ENCODE measurements at places on chromosomes 2 and 18. TPM values are rescaled to one million over a fixed set of nuclear protein-coding genes. Genes with fewer than 3 reads are reported as not detected.

MPP4 gene
- total RNA-seq, result not detected

SEPTIN2 gene
- 417 TPM for total RNA-seq

PSMA8 gene
- total RNA-seq, result 0.40 TPM

DSG2 gene
- total RNA-seq, result 61.3 TPM

FOSL2 gene
- 36.3 TPM for total RNA-seq

MZT2B gene
- total RNA-seq, result 222 TPM

GAD1 gene
- total RNA-seq, result 0.11 TPM

EVX2 gene
- not detected for total RNA-seq

- peak; percentile 78 for DNase-seq
- peak overlapping the region; percentile 70 for H3K27ac ChIP-seq
- H3K36me3 ChIP-seq, result peaks cover 3% of the 10 kb centered on the region
- H3K4me1 ChIP-seq, result peaks cover 48% of the 10 kb centered on the region
- no peaks in the 10 kb centered on the region for H3K27me3 ChIP-seq
- H3K4me3 ChIP-seq, result no peak overlapping the region
These were observed 89.2 kb downstream of the STPG4 start for GRCh38 chr2:47065771-47066380.

DNA sequence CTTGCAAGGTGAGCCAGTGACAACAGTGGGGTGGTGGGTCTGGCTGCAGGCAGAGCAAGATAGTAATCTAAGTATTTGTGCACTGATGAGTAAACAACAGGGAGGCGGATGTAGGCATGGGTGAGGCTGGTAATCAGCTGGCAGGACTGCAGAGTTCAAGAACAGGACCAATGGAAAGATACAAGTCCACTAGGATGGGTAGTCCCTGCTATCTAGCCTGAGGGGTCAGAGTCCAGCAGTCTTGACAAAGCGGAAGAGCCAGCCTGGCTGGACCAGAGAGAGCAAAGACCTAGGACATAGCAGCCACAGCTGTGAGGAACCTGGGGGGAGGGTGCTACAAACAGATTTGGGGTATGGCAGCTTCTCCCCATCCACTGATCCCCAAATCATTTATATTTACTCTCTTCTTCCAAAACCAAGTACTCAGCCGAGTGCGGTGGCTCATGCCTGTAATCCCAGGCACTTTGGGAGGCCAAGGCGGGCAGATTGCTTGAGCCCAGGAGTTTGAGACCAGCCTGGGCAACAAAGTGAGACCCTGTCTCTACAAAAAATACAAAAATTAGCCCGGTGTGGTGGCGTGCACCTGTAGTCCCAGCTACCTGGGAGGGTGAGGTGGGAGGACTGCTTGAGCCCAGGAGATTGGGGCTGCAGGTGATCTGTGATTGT, 25.9 kb downstream of the VIL1 start:
- no peaks in the 10 kb centered on the region for H3K36me3 ChIP-seq
- DNase-seq, result no peak
- H3K4me1 ChIP-seq, result no peaks in the 10 kb centered on the region
- H3K27me3 ChIP-seq, result no peaks in the 10 kb centered on the region

DNA sequence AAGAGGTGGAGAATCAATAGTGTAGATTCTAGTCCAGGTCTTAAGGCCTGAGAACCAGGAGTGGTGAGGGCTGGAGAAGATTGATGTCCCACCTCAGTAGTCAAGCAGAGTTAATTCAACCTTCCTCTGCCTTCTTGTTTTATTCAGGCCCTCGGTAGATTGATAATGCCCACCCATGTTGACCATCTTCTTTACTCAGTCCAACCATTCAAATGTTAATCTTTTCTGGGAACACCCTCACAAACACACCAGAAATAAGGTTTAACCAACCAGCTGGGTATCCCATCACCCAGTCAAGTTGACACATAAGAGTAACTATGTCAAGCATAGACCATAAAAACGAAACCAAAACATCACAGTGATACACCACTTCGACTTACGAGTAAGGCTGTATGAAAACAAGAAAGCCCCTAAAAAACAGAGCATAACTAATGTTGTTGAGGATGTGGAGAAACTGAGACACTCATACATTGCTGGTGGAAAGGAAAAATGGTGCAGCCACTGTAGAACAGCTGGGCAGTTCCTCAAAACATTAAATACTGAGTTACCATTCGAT, 57.5 kb downstream of the SLC35F5 start:
- no peaks in the 10 kb centered on the region for H3K27me3 ChIP-seq
- no peaks in the 10 kb centered on the region for H3K36me3 ChIP-seq
- H3K27ac ChIP-seq, result no peak overlapping the region
- H3K4me1 ChIP-seq, result peaks cover 4% of the 10 kb centered on the region
- H3K4me3 ChIP-seq, result no peak overlapping the region

GRCh38 chr2:128611421-128612320, 293.0 kb upstream of the HS6ST1 start:
- H3K27ac ChIP-seq, result no peak overlapping the region
- peaks cover 21% of the 10 kb centered on the region for H3K4me1 ChIP-seq
- H3K36me3 ChIP-seq, result no peaks in the 10 kb centered on the region
- no peak overlapping the region for H3K4me3 ChIP-seq
- no peaks in the 10 kb centered on the region for H3K27me3 ChIP-seq

DNA sequence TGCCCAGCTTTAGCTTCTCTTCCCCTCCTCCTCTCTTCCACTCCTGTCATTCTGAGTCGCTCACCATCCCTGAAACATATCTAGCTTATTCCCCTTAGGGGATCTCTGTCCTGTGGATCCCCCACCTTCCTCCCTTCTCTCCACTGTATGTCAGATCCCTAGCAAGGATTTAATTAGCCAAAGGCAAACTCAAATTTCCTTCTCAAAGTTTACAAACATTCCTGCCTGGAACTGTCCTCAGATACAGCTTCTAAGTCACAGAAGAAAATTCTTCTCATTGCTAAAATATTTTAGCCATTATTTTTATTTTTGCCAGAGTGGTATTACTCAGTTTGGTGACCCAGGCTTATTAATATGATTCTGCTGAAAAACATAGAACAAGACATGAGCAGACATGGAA, 315.3 kb downstream of the CYP26B1 start:
- no peak for DNase-seq
- no peaks in the 10 kb centered on the region for H3K4me1 ChIP-seq
- no peaks in the 10 kb centered on the region for H3K36me3 ChIP-seq
- H3K27me3 ChIP-seq, result no peaks in the 10 kb centered on the region

DNA sequence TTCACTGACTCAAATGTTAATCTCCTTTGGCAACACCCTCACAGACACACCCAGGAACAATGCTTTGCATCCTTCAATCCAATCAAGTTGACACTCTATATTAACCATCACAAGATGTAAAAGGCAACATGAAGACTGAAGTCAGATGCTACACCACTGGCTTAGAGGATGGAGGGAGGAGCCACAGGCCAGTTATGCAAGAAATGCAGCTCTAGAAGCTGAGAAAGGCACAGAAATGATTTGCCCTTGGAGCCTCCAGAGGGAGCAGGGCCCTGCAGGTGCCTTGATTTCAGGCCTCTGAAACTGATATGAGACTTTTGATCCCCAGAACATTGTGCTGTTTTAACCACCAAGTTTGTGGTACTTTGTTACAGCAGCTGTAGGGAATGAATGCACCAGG, 276.3 kb downstream of the KCNS3 start:
- no peak overlapping the region for H3K4me3 ChIP-seq
- no peaks in the 10 kb centered on the region for H3K36me3 ChIP-seq
- no peak overlapping the region for H3K27ac ChIP-seq
- no peak for DNase-seq
- H3K4me1 ChIP-seq, result peaks cover 3% of the 10 kb centered on the region

- no peak overlapping the region for H3K27ac ChIP-seq
- no peak overlapping the region for H3K4me3 ChIP-seq
- DNase-seq, result no peak
- H3K4me1 ChIP-seq, result no peaks in the 10 kb centered on the region
- no peaks in the 10 kb centered on the region for H3K36me3 ChIP-seq
These were observed 59.8 kb downstream of the KCTD1 start for GRCh38 chr18:26488417-26489009.

- DNase-seq, result no peak
- no peak overlapping the region for H3K27ac ChIP-seq
- no peak overlapping the region for H3K4me3 ChIP-seq
These were observed 40.2 kb downstream of the SNED1 start for GRCh38 chr2:241038374-241039180.

- no peak overlapping the region for H3K27ac ChIP-seq
- no peak overlapping the region for H3K4me3 ChIP-seq
- H3K36me3 ChIP-seq, result no peaks in the 10 kb centered on the region
- no peaks in the 10 kb centered on the region for H3K27me3 ChIP-seq
These were observed 21.3 kb upstream of the MAPRE2 start for GRCh38 chr18:35019933-35020332.

DNA sequence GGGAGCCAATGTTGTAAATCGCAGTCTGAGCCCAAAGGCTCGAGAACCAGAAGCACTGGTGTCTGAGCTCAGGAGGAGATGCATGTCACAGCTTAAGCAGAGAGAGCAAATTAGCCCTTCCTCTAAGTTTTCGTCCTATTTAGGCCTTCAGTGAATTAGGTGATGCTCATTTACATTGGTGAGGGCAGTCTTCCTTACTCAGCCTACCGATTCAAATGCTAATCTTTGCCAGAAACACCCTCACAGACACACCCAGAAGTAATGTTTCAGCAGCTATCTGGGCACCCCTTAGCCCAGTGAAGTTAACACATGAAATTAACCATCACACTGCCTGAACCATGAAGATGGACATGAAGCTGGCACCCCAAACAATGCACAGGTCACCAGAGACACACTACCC, 385.1 kb downstream of the STK39 start:
- no peak overlapping the region for H3K27ac ChIP-seq
- no peak for DNase-seq
- H3K27me3 ChIP-seq, result no peaks in the 10 kb centered on the region
- no peak overlapping the region for H3K4me3 ChIP-seq
- H3K36me3 ChIP-seq, result no peaks in the 10 kb centered on the region

- H3K27me3 ChIP-seq, result no peaks in the 10 kb centered on the region
- H3K4me3 ChIP-seq, result no peak overlapping the region
- peaks cover 14% of the 10 kb centered on the region for H3K36me3 ChIP-seq
- no peak for DNase-seq
- peaks cover 9% of the 10 kb centered on the region for H3K4me1 ChIP-seq
- no peak overlapping the region for H3K27ac ChIP-seq
These were observed 48.4 kb downstream of the NEMP2 start for GRCh38 chr2:190486037-190486623.

DNA sequence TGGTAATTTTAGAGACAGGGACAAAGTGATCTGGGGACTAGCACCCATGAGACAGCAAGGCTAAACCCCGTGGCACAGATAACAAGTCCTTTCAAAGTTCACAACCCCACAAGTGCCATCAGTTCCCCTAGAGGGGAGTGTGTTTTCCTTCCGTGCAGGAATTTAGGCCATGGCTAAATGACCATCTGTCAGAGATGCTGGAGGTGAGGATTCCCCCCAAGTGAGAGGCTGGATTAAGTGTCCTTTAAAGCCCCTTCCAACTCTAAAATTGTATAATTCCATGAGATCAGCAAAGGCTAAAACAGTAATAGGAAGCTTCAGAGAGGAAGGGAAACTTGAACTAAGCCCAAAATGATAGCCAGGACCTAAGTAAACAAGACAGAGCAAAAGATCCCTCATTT, 8.7 kb downstream of the FEZ2 start:
- H3K27me3 ChIP-seq, result no peaks in the 10 kb centered on the region
- peaks cover 3% of the 10 kb centered on the region for H3K36me3 ChIP-seq
- no peak overlapping the region for H3K27ac ChIP-seq
- no peak for DNase-seq
- H3K4me3 ChIP-seq, result no peak overlapping the region

DNA sequence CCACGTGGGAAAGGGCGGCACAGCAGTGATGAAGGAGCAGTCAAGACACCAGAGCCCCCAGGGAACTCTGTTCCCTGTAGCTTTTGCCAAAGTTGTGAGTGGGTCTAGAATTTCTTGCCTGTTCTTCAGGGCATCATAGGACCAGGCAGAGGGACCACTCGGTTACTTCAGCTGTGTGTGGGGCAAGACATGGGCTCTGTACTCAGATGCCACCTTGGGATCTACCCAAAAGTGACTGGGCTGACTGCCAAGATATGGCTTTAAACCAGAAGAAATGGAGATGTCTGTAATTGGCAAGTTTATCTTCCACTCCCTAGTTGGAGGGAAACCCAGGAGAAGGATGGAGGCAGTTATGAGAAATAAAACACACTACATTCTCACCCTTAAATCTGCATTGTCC, 29.6 kb downstream of the KCNF1 start:
- DNase-seq, result no peak
- no peaks in the 10 kb centered on the region for H3K36me3 ChIP-seq
- no peaks in the 10 kb centered on the region for H3K27me3 ChIP-seq
- H3K4me3 ChIP-seq, result no peak overlapping the region

DNA sequence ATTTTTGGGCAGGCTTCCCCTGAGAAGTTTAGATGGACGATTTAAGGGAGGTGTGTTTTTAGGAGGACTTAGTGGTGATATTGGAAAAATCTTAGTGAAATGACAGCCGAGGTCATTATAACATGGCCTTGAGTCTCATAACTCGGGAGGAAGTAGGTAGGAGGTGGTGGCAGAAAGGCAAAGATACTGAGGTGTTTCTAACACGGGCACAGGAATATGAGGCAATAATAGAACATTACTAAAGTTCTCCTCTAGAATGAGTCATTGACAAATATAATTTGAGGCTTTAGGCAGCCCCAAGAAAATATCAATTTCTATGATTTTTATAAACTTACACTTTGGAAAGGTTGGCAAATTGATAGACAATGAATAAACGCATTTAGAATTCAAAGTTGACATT, 146.1 kb upstream of the ZEB2 start:
- DNase-seq, result no peak
- H3K27me3 ChIP-seq, result no peaks in the 10 kb centered on the region
- H3K4me3 ChIP-seq, result no peak overlapping the region
- no peaks in the 10 kb centered on the region for H3K4me1 ChIP-seq

All from thyroid gland (tissue), 4 donors.